Hindlimb muscle (tissue), 1 donor: ENCODE measurements at places on chromosomes 2 and 18. TPM values are rescaled to one million over a fixed set of nuclear protein-coding genes. Genes with fewer than 3 reads are reported as not detected.

RTP5 gene
- polyA plus RNA-seq: not detected

- no peak for DNase-seq
These were observed 509.8 kb upstream of the SMIM21 start for GRCh38 chr18:75937306-75937705.

RFX8 gene
- polyA plus RNA-seq: 1.9 TPM

DNA sequence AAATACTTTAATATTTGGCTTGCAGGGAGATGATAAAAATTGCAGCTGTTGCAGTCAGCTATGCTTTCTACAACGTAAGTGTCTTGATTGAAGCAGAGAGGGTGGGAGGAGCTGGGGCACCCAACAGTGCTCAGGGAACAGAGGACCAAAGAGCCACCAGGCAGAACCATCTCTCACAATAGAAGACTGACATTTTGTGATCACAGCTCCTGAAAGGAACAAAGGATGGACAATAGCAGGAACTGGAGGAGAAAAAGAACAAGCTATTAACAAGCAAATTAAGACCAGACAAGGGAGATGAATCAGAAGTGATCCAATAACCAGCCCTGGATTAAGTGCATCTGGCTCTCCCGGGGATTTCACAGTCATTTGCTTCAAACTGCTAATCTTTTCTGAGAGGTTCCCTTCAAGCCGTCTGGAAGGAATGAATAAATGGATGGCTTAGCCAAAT is 65.7 kb upstream of the SMAD2 start:
- DNase-seq: no peak

PSD4 gene
- 1.6 TPM for polyA plus RNA-seq

DNA sequence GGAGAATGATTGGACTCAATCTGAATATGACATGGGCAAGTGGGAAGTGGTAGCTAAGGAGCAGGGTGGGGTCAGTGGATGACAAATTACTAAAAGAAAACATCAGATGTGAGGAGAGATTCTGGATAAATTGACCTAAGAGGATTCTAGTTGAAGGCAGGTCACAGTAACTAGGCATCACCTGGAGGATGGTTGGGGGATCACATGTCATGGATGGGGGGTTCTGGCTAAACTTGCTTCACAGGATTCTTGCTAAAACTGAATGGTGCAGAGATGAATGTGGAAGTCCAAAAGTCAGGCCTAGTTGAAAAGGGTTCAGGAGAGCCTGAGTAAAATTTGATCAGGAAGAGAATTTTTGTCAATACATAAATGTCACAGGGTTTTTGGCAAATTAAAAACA is 18.3 kb downstream of the CLHC1 start:
- DNase-seq: no peak

DNA sequence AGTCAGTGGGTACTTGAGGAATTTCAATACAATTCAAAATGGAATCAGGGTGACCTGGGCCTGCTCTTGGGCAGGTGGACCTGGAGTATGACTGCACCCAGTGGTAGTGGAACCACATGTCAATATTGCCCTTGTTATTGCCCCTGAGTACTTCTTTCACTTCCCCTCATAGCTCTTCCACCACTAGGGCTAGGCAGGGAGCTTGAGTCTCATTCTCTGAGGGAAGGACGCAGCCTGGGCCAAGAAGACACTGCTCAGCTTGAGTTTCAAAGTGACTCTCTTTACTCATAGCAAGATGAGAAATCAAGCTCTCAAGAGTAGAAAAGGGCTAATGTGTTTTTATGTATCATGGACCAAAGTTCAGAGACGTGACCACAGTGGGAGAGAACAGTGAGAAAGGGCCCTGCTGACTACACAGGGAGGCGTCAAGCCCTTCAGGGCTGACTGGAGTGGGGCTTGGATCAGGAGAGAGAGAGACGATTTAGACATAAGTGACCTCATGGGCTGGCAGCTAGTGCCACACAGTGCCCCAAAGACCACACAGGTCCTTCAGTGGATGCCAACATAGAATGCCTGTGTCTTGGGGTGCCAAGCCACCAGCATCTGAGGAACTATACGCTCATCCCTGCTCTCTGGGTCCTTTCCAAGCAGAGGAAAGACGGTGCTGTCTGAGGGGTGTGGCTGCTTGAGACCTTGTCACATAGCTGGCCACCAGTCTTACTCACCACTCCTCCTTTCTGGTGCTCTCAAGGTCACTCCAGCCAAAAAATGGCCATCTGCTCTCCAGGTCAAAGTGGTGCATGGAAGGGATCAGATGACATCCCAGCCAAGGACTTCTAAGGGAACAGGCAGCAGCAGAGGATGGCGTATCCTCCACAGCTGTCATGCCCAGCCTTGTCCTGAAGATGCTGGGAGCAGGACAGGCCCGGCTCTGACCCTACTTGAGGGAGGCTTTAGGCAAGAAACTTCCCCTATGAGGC is 13.0 kb downstream of the PTMA start:
- no peak for DNase-seq

DNA sequence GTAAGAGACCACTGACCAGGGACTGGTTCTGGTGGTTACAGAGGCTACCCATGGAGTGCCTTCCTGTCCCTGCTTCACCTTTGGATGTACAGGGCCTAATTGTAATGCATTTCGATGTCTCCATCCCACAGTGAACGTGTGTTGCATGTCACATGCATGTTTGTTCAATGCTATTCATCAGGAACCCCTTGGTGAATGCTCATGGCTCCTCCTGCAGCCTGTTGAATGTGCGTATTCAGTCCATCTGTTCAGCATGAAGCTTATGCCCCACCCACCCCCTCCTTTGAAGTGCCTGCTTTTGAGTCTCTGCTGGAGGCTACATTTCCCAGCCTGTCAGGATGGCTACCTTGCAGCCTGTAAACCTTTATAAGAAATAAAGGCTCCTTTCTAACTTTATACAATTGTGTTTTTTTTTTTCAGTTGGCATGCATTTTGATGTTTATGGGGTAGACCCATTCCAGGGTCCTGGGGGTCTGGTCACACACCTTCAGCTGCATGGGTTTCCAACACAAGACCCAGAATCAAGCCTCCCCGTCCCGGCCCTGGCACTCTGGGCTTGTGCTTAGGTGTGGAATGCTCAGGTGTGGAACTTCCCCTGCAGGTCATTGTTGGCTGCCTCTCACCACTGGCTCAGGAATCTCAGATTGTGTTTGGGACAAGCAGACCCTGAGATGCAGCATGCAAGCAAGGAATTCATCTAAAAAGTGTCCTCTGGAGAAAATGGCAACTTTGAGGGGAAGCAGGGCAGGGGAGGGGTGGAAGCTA is 238.8 kb upstream of the HDAC4 start:
- DNase-seq: no peak

BIRC6 gene
- polyA plus RNA-seq: 49.5 TPM

DNA sequence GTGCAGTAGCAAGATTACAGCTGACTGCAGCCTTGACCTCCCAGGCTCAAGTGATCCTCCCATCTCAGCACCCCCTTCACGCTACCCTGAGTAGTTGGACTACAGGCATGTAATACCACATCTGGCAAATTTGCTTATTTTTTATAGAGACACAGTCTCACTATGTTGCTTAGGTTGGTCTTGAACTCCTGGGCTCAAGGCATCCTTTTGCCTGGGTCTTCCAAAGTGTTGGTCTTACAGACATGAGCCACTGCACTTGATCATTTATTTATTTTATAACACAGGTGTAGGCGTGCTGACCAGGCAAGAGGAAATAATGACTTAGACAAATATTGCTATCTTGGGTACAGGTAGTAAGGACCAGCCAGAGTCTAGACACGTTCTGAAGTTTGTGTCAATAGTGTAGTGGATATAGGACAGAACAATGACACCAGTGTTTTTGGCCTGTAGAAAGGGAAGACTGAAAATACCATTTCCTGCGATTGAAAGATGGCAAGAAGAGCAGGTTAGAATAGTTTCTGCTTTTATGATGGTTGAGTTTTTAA is 71.0 kb upstream of the THUMPD2 start:
- no peak for DNase-seq

- DNase-seq: no peak
These were observed 101.2 kb upstream of the SMAD2 start for GRCh38 chr18:48031641-48032040.

- DNase-seq: no peak
These were observed 228.3 kb downstream of the RNF152 start for GRCh38 chr18:61664419-61665084.

- DNase-seq: no peak
These were observed 105.9 kb upstream of the CREB1 start for GRCh38 chr2:207423886-207424285.

TDRD15 gene
- not detected for polyA plus RNA-seq

MOGAT1 gene
- polyA plus RNA-seq: 0.31 TPM

- DNase-seq: no peak
These were observed 173.1 kb upstream of the RAB6C start for GRCh38 chr2:129806317-129806716.

DNA sequence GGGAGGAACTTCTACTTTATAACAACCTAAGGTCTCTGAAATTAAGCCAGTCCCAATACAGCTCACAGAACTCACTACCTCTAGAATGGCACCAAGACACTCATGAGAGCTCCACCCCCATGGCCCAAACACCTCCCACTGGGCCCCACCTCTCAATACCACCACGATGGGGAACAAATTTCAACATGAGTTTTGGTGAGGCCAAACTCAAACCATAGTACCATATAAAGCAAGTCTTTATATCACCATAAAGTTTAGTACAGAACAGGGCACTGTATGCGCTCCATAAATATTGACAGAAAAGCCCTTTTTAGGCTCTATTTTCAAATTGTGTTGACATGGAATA is 3.3 kb downstream of the AFG3L2 start:
- no peak for DNase-seq

GRCh38 chr2:73827018-73827417 is 1.7 kb upstream of the STAMBP start:
- DNase-seq: no peak

- DNase-seq: no peak
These were observed 124.1 kb downstream of the METTL8 start for GRCh38 chr2:171309455-171310286.

TRABD2A gene
- 0.52 TPM for polyA plus RNA-seq

- DNase-seq: no peak
These were observed 50.4 kb downstream of the UXS1 start for GRCh38 chr2:106143495-106144215.

TMEFF2 gene
- polyA plus RNA-seq: 18.6 TPM

DNA sequence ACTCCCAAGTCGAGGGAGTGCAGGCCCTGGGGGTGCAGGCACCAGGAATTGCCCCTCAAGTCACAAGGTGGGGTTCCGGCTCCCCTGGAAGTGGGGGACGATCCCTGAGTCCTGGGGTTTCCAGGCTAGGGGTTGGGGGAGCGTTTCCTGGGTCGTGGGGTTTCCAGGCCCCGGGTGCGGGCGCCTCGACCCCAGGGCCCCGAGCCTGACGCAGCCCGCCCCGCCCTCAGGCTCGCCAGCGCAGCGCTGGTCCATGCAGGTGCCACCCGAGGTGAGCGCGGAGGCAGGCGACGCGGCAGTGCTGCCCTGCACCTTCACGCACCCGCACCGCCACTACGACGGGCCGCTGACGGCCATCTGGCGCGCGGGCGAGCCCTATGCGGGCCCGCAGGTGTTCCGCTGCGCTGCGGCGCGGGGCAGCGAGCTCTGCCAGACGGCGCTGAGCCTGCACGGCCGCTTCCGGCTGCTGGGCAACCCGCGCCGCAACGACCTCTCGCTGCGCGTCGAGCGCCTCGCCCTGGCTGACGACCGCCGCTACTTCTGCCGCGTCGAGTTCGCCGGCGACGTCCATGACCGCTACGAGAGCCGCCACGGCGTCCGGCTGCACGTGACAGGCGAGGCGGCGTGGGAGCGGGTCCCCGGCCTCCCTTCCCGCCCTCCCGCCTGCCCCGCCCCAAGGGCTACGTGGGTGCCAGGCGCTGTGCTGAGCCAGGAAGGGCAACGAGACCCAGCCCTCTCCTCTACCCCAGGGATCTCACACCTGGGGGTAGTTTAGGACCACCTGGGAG is 12.0 kb downstream of the SIGLEC15 start:
- peak; percentile 36 for DNase-seq

GRCh38 chr2:135874777-135875365 is 1.4 kb downstream of the MCM6 start:
- DNase-seq: no peak

DNA sequence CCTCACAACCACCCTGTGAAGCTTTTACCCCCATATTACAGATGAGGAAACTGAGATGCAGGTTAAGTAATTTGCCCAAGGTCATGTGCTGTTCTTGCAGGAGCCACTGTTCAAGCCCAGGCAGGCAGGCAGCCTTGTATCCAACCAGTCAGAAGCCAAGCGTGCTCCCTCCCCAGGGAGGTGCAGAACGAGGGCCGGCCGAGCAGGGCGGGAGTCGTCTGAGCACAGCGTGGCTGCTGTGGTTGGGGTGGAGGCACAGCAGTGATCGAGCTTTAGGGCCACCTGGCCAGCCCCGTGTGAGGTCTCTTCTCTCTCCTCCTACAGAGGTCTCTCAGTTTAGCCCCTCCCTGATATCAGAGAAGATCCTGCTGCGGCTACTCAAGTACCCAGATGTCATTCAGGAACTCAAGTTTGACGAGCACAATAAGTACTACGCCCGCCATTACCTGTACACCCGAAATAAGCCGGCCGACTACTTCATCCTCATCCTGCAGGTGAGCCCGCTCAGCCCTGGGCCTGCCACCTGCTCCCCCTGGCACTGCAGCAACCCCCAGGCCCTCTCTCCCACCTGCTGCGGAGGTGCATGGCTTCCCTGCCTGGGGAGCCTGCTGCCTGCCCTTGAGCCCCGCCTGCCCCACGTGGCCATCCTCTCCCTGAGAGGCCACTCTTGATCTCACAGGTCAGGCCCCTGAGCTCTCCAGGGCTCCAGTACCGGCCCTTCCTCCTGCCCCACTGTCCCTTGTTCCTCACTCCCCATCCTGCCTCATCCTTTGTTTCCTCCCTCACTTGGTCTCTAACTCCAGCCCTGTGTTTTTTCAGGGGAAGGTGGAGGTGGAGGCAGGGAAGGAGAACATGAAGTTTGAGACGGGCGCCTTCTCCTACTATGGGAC is 17.1 kb upstream of the CNNM3 start:
- DNase-seq: no peak

DNA sequence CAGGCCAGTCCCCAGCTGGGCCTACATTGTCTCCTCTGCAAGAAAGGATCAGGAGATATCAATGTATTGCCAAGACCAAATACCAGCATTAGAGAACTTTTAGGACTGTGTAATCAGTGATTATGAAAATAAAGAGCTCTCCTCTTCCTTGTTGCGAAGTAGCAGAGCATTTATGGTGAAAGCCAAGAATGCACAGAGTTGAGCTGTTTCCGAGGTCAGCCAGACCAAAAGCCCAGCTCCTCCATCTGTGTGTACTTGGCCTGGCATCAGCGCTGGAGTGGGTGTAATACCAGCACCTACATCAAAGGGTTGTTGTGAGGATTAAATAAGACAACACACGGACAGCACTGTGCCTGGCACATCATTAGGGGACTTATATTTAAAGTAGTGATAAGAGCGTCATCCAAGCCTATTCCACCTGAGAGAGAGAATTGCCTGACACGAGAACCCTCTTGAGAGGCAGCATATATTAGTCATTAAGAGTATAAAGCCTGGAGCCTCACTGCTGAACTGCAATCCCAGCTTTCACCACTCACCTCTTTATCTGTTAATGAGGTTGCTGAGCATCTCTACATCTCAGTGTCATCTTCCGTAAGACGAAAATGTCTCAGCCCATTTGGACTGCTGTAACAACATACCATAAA is 7.4 kb upstream of the SLC16A14 start:
- no peak for DNase-seq

- no peak for DNase-seq
These were observed 3.9 kb upstream of the TNS1 start for GRCh38 chr2:218006741-218007140.

GRCh38 chr2:163255086-163255485 is 416.5 kb upstream of the KCNH7 start:
- DNase-seq: no peak
